NAMALWA (cell line): ENCODE measurements at places on chromosomes 3 and 15.

GRCh38 chr3:156217674-156218352, 97.4 kb downstream of the KCNAB1 start:
- DNase-seq: no peak

GRCh38 chr15:95302206-95302605, 1028.3 kb upstream of the NR2F2 start:
- DNase-seq: no peak

- peak; percentile 77 for DNase-seq
These were observed 38.9 kb downstream of the RYK start for GRCh38 chr3:134211797-134212196.

GRCh38 chr3:183438735-183439134, 10.3 kb upstream of the MCF2L2 start:
- DNase-seq: no peak

DNA sequence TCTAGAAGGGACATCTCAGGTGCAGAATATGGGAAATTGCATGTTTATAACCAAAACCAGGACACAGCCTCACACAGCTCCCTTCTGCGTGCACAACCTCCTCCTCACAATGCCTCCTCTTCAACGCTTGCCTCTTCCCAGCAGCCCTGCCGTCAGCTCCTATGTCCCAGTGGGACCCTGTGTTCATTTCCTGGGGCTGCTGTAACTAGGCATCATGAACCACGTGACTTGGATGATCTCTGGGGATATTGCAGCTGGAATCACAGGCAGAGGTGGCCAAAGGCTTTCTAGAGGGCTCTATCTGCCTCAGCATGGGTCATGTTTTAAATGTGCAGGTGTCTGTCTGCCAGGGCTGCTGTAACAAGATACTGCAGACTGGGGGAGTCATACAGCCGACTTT, 375.3 kb downstream of the OCA2 start:
- DNase-seq: no peak

GRCh38 chr15:35912196-35912595, 366.2 kb upstream of the DPH6 start:
- DNase-seq: no peak

DNA sequence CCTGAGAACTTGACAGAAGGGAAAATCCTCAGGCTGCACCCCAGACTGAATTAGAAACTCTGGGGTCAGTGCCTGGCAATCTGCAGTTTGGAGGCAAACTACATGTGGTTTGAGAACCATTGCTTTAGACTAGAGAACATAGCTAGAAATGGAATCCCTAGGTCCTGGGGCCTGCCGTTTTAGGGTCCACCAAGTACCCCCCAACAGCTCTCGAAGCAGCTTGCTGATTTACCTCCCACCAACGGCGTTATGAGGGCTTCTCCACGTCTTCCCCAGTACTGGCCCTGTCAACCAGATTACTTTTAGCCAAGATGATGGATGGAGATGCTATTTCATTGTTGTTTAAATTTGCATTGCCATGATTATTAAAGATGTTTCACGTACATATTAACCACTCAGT, 272.5 kb downstream of the XXYLT1 start:
- no peak for DNase-seq

GRCh38 chr3:129312021-129312639, 33.5 kb downstream of the HMCES start:
- no peak for DNase-seq

DNA sequence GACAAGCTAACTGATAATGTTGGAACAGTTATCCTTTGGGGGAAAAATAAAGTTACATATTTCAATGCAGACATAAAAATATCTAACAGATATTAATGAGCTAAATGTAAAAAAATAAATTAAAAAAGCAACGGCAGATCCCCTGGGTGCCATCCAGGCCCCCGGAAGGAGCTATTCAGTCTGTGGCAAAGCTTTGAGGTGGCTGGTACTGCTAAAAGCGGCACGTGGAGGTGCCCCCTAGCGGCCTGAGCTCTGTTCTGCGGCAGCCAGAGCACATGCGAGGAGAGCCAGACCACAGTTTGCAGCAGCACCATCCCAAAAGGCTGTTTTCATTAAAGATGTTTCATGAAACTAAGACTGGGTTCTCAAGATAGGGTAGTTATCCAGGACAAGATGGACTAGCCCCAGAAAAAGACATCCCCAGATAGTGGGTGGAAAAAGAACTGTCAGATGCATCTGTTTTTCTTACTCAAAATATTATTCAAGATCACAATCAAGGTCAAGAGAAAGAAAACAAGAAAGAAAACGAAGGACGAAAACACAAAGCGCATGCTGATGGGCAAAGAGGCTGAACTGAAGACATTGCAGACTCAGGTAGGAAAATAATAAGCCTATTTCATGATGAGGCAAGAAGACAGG, 18.7 kb downstream of the AP3S2 start:
- peak; percentile 87 for DNase-seq

- DNase-seq: no peak
These were observed 570.0 kb upstream of the NR2F2 start for GRCh38 chr15:95760508-95760907.

- no peak for DNase-seq
These were observed 270.6 kb downstream of the PTPRG start for GRCh38 chr3:61831973-61832372.
